ENCODE measurements at places on chromosomes 5 and 9.

- no peak for DNase-seq
These were observed 580.2 kb upstream of the FAM174A start for GRCh38 chr5:99955006-99955405.

DNA sequence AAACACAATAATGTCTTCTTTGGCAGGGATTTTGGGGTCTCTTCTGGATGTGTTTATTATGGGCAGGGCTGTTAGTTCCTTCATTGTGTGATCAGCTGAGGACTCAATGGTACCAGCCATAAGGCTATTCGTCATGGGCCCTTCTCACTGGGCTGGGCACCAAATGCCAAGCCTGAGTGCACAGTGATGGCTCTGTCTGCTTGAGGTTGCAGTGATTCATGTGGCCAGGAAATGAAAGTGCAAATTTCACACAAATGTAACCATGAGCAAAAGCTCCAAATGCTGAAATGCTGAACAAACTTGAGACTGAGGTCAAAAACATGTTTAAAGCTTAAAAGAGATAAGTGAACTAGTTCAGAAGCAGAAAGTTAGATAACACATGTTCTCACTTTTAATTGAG, 191.0 kb downstream of the TARS1 start:
- DNase-seq: no peak

DNA sequence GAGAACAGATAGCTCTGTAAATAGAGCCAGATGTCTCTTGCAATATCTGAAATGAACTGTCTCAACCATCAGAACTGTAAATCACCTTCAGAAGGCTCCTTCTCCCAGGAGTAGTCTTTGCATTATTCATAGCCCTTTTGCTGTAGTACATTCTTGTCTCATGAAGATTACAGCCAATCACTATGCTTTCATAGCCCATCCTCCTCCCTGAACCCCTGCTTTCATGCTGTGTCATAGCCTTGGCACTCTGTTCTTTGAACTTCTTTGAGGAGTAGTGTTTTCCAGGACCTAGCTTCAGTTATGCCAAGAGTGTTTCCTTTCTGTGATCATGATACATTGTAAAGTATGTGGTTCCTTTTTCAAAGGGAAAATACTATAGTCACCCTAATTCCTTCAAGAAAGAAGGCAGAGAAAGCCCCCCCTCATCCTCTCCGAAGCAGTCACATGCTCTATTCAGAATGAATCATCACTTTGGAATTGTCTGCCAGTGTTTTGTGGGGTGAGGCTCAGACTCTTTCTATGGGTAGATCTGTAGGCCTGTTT, 61.1 kb downstream of the GRIA1 start:
- DNase-seq: no peak

DNA sequence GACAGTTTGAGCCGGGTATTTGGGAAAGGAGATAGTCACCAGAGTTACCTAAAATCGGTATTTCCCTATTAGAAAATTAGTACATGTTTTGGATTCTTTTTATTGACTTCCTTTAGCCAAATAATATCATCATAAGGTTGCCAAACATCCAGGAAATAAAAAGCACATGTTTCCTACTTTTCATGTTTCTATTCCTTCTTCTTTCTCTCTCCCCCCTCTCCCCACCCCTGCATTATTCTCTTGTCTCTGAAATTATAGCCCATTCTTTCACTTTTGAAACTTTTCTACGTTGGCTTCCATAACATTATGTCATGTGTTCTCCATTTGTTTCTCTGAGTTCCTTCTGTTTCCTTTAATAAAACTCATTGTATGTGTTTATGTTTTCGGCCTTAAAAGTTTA, 161.9 kb downstream of the ALDH1A1 start:
- no peak for DNase-seq

- peak; percentile 76 for DNase-seq
These were observed at the start of gene IL7R for GRCh38 chr5:35856765-35857351. Gene IL7R, plus strand, starts transcription at chr5:35856891. Its CDS starts 87 bp downstream, at chr5:35856978.

DNA sequence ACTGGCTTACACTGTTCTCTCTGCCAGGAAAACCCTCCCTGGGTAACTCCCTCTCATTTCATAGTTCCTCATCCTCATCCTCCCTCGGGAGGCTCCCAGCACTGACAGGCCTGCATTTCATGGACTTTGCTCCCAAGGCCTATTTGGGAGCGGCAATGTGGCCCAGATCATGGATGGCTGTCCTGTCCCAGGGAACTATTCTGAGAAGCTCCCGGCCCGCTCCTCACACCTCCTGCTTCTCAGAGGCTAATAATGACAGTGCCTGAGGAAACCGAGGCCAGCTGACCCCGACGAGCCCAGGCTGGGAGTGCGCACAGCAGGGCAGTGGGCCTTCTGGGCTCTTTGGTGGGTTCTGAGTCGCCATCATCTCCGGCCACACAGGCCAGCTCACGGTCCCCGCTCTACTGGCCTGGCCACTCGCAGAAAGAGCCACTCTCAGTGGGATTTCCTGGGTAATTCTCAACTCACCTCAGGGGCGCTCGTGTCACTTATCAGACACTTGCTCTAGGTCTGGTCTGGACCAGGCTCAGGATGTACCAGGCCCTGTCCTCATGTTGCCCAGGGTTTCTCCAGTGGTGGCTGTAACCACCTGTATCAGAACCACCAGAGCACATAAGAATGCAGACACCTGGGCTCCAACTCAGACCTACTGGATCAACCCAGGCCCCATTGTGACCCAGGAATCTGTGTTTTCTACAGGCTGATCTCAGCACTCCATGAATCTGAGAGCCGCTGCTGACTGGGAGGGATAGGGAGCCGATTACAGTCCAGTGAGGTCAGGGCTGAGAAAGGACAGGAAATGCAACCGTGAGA, 2.0 kb upstream of the DOLPP1 start:
- DNase-seq: no peak

GRCh38 chr9:107673861-107674720, 184.5 kb upstream of the KLF4 start:
- DNase-seq: no peak

- no peak for DNase-seq
These were observed 79.6 kb downstream of the PHAX start for GRCh38 chr5:126680191-126680817.

GRCh38 chr9:4792054-4792571, 631 bp upstream of the RCL1 start:
- DNase-seq: no peak

GRCh38 chr9:131402073-131402472, 8.2 kb downstream of the PRRC2B start:
- no peak for DNase-seq

GRCh38 chr5:74183041-74183440, 457.5 kb downstream of the ENC1 start:
- DNase-seq: no peak

- DNase-seq: no peak
These were observed 516.6 kb downstream of the AGTPBP1 start for GRCh38 chr9:85225180-85225579.
